Erythroblast (primary cell): ENCODE measurements at places on chromosomes 3 and 15.

- no peak for DNase-seq
Measured at GRCh38 chr3:105388176-105388575, 21.5 kb downstream of the ALCAM start.

DNA sequence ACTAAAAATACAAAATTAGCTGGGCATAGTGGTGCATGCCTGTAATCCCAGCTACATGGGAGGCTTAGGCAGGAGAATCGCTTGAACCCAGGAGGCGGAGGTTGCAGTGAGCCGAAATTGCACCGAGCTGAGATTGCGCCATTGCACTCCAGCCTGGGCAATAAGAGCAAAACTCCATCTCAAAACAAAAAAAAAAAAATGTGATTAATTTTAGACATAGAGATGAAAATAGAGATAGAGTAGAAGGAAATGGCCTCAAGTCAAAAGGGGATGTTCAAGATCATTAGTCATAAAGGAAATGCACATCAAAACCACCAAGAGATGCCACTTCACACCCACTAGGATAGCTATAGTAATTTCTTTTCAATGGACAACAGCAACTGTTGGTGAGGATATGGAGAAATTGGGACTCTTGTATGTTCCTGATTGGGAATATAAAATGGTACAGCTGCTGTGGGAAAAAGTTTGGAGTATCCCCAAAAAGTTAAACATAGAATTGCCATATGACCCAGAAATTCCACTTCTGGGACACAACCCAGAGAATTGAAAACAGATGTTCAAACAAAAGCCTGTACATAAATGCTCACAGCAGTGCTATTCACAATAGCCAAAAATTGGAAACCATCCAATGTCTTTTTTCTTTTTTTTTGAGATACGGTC, 55.4 kb downstream of the ABHD2 start:
- DNase-seq: no peak

DNA sequence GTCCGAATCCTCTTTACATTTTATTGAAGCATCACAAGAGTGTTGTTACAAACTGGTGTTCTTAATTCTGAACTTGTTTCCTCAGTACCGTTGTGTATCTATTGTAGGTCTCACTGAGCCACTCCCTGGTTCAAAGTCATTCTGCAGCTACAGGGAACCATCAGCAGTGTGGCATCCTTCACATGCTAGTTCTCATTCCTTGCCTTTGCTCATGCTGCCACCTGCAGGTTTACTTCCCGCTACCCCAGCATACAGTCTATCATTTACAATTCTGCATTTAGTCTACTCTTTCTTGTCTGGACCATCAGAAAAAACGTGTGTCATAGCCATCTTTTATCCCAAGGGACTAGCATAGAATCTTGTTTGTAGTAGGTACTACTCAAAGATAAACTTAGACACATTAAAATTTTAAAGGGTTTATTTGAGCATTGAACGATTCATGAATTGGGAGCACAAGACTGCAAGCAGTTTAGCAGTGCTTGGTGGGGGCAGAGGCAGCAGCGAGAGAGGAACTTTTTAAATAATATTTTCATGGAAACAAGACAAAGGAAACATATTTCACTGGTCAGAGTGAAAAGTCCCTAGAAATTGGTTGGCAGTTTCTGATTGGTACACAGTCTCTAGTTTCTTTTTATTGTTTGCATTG, 402.1 kb downstream of the CADM2 start:
- peak; percentile 27 for DNase-seq

DNA sequence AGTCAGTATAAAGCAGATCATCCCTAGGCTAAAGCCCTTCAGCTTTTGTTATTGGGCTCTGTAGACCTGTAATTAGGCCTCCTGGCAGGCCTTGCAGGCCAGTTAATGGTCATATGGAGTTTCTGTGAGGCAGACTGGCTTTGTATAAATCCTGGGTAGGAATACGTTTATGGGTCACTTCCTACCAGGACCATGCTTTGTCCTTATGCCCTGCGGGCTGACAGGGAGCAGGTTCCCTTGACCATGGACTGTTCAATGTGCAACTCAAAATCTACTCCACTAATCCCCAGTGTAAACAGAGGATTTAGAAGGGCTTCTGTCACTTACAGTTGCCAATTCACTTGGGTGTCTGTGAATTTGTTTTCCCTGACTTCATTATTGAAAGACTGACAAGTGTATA, 202.7 kb upstream of the MLF1 start:
- DNase-seq: no peak

- DNase-seq: no peak
Measured at GRCh38 chr3:10526366-10526765, 21.0 kb upstream of the ATP2B2 start.

- no peak for DNase-seq
Measured at GRCh38 chr15:48096355-48096786, 24.4 kb upstream of the SLC24A5 start.

DNA sequence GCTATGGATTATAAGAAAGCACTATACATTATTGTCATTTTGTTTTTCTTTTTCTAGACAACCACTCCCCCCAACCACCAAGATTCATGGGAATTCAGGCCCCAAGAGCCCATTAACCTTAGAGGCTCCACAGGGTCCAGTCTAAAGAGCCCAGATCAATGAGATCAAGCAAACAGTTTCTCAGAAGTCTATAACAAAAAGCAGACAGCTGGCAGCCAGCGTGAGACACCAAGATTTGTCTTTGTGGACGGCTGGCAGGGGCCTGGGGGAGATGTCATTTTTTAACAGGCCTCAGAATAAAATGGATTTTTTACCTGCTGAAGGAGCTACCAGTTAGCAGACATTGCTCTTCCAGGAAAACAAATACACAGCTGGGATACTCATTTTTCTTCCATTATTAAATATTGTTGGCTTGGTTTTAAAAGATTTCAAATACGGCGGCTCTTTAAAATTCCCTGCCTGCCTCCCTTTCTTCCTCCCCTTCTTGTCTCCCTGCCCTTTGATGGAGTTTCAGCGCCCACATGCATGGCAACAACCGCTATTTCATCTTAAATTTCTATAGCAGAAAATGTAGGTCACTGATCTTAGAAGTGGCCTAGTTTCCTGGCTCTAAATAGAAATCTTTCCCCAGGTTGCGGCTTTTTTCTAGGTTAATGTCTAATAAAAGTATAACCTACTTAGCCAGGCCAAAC, 130.6 kb downstream of the FAM174B start:
- no peak for DNase-seq

DNA sequence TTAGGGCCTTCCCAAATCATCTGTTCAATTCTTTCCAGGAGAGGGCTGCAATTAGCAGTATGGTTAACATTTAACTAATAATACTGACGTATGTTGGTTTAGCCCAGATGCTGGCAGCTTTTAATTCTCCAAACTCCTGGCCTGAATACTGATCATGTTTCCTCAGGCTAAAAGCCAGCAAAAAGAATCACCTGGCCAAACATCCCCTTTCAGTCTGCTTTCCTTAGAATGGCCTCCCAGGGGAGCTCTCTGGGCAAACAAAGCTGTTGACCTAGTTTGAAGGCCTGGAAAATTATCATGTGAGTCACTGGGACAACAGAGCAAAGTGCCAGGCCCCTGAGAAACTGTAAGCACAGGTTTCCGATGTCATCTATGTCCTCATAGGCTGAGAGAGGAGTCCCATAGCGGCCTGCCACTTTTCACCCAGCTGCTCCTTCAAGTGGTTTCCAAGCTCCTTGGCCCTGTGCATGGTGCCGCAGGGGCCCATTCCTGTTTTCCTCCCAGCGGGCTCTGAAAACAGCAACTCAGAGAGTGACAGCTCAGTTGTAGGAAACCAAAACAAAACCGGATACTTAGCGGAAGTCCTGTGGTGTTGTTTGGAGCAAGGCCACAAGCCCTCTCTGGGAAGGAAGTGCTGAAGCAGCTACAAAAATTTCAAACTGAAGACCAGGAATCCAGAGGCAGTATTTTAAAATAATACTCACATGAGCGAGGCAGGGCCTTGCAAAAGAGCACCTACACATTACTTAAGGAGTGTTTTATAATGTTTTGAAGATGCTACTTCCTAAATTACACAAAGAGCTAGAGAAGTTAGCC, 36.5 kb upstream of the RAB11A start:
- DNase-seq: peak; percentile 66

DNA sequence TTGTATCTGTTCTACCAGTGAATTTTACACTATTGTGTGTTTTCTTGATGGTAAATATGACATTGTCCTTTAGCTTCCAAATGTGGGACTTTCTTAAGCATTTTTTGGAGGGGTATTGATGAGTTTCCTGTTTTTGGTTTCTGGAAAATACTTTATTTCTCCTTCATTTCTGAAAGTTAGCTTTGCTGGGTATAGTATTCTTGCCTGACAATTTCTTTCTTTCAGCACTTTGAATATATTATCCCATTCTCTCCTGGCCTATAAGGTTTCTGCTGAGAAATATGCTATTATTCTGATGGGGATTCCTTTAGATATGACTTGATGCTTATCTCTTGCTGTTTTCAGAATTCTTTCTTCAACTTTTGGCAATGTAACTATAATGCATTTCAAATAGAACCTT, 15.4 kb upstream of the ATP2C1 start:
- peak; percentile 5 for DNase-seq

DNA sequence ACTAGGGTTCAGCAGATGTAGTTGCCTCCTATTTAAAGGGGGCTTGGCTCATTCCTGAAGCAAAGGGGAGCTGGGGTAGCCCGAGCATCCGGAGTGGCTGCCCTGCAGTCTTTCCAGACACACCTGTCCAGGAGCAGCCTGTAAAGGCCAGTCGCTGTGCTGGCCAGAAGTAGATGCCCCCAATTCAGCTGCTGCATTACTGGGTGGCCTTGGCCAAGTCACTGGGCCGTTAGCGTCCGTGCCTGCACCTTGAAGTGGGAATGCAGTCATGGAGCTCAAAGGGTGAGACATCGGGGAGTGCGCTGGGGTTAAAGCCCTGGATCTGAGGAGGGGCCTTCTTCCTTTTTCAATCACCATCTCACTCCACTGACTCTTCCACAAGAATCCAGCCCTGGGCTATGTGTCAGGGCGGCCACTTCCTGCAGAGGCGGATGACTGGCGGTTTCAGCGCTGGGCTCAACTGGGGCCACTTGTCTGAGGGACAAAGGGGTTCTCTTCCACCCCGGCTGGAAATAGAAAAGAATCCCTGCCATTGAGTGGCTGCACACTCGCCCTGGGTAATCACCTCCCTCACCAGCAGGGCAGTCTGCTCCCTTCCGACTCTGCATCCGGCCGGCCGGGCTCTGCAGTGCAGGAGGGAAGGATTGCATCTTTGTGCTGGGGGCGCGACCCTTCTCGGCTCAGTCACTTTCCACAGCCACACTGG, 11.8 kb downstream of the ALDH1A3 start:
- DNase-seq: no peak

DNA sequence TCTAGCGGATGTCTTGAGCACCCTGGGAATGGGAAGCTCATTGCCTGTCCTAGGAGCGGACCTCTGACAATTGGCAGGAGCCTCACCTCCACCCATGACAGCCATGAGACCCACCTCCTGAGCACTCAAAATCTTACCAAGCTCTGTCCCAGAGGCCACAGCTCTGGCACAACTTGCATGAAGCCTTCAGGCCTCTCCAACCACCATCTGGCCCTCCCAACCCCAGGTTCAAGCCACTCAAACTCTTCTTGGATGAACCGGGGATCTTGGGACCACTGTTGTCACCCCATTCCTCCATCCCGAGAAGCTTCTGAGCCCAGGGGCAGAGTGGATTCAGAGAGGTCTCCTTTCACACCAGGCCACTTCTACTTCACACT, 1.5 kb downstream of the VIPR1 start:
- DNase-seq: no peak

- DNase-seq: no peak
Measured at GRCh38 chr15:41988896-41989572, 16.7 kb upstream of the EHD4 start.

- no peak for DNase-seq
Measured at GRCh38 chr3:174340624-174341587, 518.2 kb upstream of the NAALADL2 start.

GRCh38 chr3:126439346-126439967, 36.2 kb downstream of the ZXDC start:
- DNase-seq: no peak

DNA sequence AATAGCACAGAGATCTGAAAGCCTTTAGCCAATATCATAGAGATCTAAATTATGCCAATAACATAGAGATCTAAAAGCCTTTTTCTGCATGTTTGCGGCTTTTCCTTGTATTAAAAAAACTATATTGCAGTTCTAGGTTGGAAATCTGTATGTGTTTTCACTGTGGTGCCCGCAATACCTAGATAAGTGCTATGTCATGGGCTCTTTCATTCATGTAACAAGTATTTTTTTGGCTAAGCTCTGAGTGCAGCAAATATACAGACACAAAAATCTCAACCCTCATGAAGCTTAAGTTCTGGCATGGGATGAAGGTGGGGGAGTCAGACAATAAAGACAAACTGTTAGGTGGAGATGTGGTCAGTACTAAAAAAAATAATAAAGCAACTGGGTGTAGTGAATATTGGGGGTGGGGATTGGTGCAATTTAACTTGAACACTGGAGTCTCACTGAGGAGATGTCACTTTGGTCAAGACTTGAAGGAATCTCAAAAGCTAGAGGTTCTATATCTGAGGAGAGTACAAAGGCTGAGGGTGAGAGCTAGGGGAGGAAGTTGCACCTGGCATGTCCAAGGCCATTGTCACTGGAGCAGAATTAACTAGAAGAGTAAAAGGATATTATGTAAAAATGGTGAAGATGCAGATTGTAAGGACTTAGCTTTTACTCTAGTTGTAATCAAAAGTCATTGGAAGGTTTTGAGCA, 973 bp downstream of the BUB1B start:
- DNase-seq: peak; percentile 77

DNA sequence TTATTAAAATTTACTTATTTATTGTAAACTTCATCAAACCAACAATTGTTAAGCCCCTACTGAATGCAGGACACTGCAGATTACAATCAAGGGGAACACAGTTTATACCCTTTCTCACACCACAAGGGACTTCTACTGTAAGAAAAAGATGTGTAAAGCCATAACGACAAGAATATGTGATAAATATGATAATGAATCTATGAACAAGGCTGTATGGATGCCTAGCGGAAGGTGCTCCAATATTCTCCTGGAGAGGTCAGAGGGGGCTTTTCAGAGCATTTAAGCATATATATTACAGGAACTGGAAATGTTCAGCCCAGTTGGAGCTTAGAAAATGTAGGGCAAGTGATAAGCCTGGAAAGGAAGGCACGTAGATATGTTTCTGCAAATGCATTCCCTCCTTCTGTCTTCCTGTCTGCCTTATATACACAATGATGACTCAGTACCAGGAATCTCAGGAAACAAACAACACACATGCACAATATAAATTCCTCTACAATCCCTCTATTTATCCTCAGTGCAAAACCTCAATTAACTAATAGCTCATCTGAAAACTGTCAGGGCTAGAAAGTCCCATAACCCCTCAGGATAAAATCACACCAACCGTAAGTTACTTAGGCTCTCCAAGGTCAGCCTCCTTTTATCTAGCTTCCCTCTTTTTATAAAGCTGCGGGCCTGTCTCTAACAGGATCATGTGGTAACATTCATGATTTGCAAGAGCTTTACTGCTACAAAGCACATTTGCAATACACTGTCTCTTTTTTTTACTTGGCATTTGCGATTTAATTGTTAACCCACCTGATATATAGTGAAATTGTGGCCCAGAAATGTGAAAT, 393.1 kb downstream of the LPP start:
- no peak for DNase-seq
